ENCODE measurements at places on chromosomes 16 and 17. TPM values are rescaled to one million over a fixed set of nuclear protein-coding genes. Genes with fewer than 3 reads are reported as not detected.

Gene CA4
- not detected for total RNA-seq

Gene CHRNE
- 0.04 TPM for total RNA-seq

Gene TRIM25
- total RNA-seq = 23.8 TPM

Gene MYH3
- total RNA-seq = 0.04 TPM

Gene SKAP1
- total RNA-seq = not detected

Gene KRTAP4-1
- not detected for total RNA-seq

Gene COPZ2
- total RNA-seq = 17.4 TPM

Gene NPTX1
- total RNA-seq = 0.17 TPM

Gene KCNH6
- not detected for total RNA-seq

Gene CDK3
- total RNA-seq = 0.49 TPM

Gene ARHGAP44
- total RNA-seq = 0.33 TPM

Gene TP53TG3E
- total RNA-seq = not detected

Measured in H4 (cell line).